ENCODE measurements at places on chromosomes 5 and 9. TPM values are rescaled to one million over a fixed set of nuclear protein-coding genes. Genes with fewer than 3 reads are reported as not detected.

The FAXDC2 gene
- total RNA-seq = 7.9 TPM

DNA sequence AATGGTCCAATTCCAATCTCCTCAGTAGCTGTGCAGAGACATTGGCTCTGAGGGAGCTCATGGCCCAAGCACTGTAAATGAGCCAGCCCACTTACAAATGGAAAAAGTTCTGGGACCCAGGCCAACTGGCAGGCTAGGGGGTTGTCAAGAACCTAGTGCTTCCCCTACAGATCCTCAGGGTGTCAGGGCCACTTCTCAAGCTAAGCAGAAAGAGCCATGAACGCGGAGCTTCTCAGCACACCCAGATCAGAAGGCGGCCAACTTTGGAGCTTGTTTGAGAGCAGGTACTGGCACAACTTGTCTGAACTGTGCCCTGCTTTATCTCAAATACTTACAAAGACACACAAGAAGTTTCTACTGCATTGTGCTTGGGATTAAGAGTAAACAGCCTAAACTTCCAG is 17.5 kb downstream of the TLE1 start:
- DNase-seq = peak; percentile 68

The CDK5RAP2 gene
- total RNA-seq = 54.8 TPM

- no peak for DNase-seq
Measured at GRCh38 chr9:87433853-87434252, 63.8 kb upstream of the DAPK1 start.

- peak; percentile 36 for DNase-seq
Measured at GRCh38 chr5:139925650-139926640, 117.2 kb downstream of the NRG2 start.
